ENCODE measurements at places on chromosomes 2 and 18.
A peak's percentile ranks its signal among the peaks of the same experiment; 100 is the strongest.

DNA sequence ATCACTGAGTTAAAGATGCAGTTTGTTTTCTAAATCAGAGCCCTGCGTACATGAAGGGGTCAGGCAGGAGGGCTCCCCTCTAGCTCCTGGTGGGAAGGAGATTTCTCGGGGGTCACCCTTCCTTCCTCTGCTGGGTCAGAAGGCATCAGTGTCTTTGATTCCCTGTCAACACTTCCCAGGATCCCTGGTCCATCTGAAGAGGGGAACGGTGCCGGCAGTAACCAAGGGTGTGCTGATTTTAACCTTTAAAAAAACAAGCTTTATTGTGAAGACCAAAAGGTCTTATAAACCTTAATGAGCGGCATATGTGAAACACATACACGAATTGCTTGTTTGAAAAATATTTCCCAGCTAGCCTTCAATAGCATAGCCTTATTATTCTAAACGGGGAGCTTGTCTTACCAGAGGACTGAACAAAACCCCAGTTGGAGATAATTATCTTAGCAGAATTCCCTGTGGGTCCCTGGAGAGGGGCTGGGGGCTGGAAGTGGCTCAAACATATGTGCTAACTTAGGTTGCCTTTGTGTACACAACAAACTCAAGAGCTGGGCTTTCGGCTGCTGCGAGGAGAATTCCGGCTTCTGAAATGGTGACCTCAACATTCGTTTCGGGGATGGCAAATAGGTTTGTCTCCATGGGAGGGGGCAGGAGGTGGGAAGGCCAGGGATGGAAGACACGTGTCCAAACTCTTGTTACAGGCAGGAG lies 114.9 kb upstream of the MYCN start:
- H3K27me3 ChIP-seq, result no peaks in the 10 kb centered on the region
- no peak overlapping the region for H3K4me3 ChIP-seq
- no peaks in the 10 kb centered on the region for H3K4me1 ChIP-seq
- H3K36me3 ChIP-seq, result no peaks in the 10 kb centered on the region

DNA sequence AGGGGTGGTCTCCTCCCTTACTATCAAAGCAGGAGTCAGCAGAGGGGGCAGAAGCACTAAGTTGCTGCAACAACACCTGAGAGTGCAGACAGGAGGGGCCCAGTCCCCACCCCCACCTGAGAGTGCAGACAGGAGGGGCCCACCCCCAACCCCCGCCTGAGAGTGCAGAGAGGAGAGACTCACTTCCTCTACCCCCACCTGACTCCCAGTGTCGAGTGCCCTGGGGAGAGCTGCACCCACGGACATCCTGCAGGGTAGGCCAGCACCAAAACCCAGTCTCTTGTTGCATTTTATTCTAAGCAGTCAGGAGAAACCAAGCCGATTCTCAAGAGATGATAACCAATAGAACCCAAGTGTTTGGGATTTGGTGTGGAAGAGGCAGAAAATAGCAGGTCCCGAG lies 78.4 kb downstream of the NAPG start:
- no peak overlapping the region for H3K27ac ChIP-seq
- H3K4me1 ChIP-seq, result no peaks in the 10 kb centered on the region
- H3K27me3 ChIP-seq, result no peaks in the 10 kb centered on the region
- no peak for DNase-seq
- no peaks in the 10 kb centered on the region for H3K36me3 ChIP-seq

- H3K4me3 ChIP-seq, result no peak overlapping the region
- no peaks in the 10 kb centered on the region for H3K36me3 ChIP-seq
- DNase-seq, result no peak
- H3K4me1 ChIP-seq, result peaks cover 7% of the 10 kb centered on the region
- H3K27me3 ChIP-seq, result no peaks in the 10 kb centered on the region
- no peak overlapping the region for H3K27ac ChIP-seq
Measured at GRCh38 chr2:16609786-16610185, 55.8 kb downstream of the CYRIA start.

GRCh38 chr18:251572-251971 lies 16.3 kb downstream of the THOC1 start:
- H3K36me3 ChIP-seq, result peaks cover 56% of the 10 kb centered on the region
- H3K4me1 ChIP-seq, result no peaks in the 10 kb centered on the region
- DNase-seq, result no peak
- no peak overlapping the region for H3K27ac ChIP-seq

- no peaks in the 10 kb centered on the region for H3K27me3 ChIP-seq
- H3K4me1 ChIP-seq, result peaks cover 39% of the 10 kb centered on the region
- no peak overlapping the region for H3K27ac ChIP-seq
- no peak overlapping the region for H3K4me3 ChIP-seq
- no peak for DNase-seq
Measured at GRCh38 chr2:197145471-197146056, 165.0 kb downstream of the ANKRD44 start.

DNA sequence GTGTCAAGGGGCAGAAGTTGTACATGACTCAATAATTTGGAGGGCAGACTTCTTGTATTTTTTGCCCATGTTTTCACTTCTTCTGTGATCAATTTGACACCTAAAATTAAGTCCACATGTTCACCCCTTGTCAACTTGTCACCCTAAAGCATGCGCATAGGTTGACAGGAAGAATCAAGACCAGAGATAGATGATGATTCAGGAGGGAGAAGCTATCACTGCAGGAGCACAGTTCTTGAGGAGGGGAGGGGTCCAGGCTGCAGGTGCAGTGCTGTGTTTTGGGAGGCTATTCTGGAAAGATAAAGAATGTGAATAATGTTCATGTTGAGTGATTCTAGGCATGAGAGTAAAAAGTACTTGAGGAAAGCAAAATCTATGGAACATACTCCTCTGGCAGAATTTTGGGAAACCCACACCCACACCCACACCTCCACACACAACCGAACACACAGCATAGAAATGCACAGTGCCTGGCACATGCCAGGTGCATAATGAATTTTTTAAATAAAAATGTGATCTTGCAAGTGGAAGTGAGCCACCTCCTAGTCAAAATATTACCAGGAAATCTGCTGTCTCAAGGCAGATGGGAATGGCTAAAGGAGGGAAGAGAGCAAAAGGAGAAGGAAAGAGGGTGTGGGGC lies 249.2 kb upstream of the MEX3C start:
- no peaks in the 10 kb centered on the region for H3K4me1 ChIP-seq
- H3K27ac ChIP-seq, result no peak overlapping the region
- H3K27me3 ChIP-seq, result no peaks in the 10 kb centered on the region
- no peaks in the 10 kb centered on the region for H3K36me3 ChIP-seq
- DNase-seq, result no peak
- H3K4me3 ChIP-seq, result no peak overlapping the region

- no peaks in the 10 kb centered on the region for H3K27me3 ChIP-seq
- H3K27ac ChIP-seq, result no peak overlapping the region
- H3K4me3 ChIP-seq, result no peak overlapping the region
- H3K36me3 ChIP-seq, result no peaks in the 10 kb centered on the region
Measured at GRCh38 chr2:200861617-200862155, 2.8 kb downstream of the CLK1 start.

DNA sequence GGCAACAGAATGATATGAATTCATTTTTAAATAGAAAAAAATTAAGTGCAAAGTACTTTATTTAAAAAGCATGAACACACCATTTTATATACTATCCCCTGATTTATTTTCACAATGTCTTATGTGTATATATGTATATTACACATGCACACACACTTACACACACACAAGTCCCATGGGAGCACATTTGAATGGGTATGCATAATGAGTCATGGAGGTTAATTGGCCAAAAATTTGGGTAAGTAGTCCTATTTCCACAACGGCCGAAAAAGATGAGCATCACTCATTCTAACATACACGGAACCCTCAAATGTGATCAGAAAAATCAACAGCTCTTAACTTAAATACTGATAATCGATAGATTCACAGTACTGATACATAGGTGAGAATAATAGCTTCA lies 97.4 kb upstream of the NABP1 start:
- H3K27me3 ChIP-seq, result no peaks in the 10 kb centered on the region
- no peaks in the 10 kb centered on the region for H3K36me3 ChIP-seq
- DNase-seq, result no peak
- no peak overlapping the region for H3K4me3 ChIP-seq
- H3K27ac ChIP-seq, result no peak overlapping the region

GRCh38 chr2:54724560-54725342 lies 1.3 kb downstream of the EML6 start:
- H3K4me3 ChIP-seq, result peak overlapping the region; percentile 21
- no peaks in the 10 kb centered on the region for H3K27me3 ChIP-seq
- H3K27ac ChIP-seq, result no peak overlapping the region
- peaks cover 6% of the 10 kb centered on the region for H3K4me1 ChIP-seq
- H3K36me3 ChIP-seq, result no peaks in the 10 kb centered on the region

DNA sequence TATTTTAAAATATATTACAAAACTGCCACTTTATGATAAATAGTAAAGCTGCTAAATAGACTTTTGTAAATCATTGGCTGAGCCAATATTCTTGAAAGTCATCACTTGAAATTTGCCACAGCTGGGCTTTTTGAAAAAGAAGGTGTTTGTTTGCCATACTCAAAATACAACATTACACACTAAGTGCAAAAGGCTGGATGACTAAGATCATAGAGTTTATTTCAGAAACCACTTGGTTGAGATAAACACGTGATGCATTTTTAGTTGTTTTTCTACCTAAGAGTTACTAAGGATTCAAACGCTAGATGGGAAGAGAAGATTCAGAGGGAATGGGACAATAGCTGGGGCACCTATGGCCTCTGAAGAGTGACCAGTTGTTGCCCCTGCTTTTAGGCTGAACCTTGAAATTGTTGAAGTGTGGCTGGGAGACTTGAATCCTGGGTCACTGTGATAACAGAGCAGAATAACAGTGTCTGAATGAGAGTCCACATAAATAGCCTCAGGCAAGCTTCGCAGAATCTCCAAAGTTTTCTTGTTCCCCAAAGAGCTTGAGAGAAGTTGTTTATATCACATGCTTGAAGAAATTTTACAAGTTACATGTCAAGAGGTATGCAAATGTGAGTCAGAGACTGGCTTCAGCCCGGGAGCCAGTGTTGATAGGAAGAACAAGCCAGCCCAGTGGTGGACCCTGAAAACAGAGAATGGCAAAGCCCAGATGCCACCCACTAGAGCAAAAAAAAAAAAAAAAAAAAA lies 409.8 kb downstream of the GPD2 start:
- no peak for DNase-seq
- no peaks in the 10 kb centered on the region for H3K36me3 ChIP-seq
- H3K27me3 ChIP-seq, result no peaks in the 10 kb centered on the region
- no peak overlapping the region for H3K27ac ChIP-seq
- H3K4me1 ChIP-seq, result no peaks in the 10 kb centered on the region

GRCh38 chr2:118340103-118340502 lies 251.8 kb downstream of the INSIG2 start:
- no peaks in the 10 kb centered on the region for H3K4me1 ChIP-seq
- H3K27me3 ChIP-seq, result no peaks in the 10 kb centered on the region
- no peaks in the 10 kb centered on the region for H3K36me3 ChIP-seq
- H3K27ac ChIP-seq, result no peak overlapping the region

- H3K4me1 ChIP-seq, result no peaks in the 10 kb centered on the region
- no peaks in the 10 kb centered on the region for H3K27me3 ChIP-seq
- H3K36me3 ChIP-seq, result no peaks in the 10 kb centered on the region
- H3K4me3 ChIP-seq, result no peak overlapping the region
- no peak for DNase-seq
Measured at GRCh38 chr2:120609826-120610395, 125.8 kb upstream of the GLI2 start.

DNA sequence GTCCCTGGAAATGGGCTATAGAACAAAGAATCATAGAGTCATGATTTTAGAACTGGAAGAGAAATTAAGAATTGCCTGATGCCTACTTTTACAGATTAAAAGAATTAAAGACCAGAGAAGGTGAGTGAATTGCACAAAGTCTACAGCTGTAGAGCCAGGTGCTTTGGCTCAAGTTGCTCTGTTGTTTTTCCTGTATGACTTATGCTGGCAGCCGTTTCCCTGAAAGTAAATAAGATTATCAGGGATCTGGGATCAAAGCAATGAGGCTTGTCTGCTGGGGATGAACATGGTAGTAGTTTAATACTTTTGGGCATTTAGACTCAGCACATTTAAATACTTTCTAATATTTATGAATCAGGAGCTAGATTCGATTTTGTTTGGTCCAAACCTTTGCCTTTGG lies 166.9 kb downstream of the PRPF40A start:
- DNase-seq, result no peak
- no peak overlapping the region for H3K4me3 ChIP-seq
- H3K27me3 ChIP-seq, result no peaks in the 10 kb centered on the region

DNA sequence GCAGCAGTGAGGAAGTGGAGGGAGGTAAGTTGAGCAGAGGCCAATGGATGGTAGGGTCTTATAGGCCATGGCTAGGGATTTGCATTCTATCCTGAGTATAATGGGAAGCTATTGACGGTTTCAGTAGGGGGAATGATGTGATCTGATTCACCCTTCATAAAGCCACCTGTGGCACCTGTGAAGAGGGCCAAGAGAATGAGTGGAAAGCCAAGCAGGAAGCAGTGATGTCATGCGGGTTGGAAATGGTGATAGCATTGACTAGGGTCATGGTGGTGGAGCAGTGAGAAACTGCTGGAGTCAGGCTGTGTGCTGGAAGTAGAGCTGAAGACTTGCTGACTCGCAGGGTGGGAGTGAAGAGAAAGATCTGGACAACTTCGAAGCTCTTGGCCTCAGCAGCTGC lies 111.7 kb downstream of the MARCHF4 start:
- no peak overlapping the region for H3K27ac ChIP-seq
- no peaks in the 10 kb centered on the region for H3K36me3 ChIP-seq
- DNase-seq, result no peak
- H3K4me1 ChIP-seq, result no peaks in the 10 kb centered on the region
- H3K27me3 ChIP-seq, result no peaks in the 10 kb centered on the region
- no peak overlapping the region for H3K4me3 ChIP-seq

DNA sequence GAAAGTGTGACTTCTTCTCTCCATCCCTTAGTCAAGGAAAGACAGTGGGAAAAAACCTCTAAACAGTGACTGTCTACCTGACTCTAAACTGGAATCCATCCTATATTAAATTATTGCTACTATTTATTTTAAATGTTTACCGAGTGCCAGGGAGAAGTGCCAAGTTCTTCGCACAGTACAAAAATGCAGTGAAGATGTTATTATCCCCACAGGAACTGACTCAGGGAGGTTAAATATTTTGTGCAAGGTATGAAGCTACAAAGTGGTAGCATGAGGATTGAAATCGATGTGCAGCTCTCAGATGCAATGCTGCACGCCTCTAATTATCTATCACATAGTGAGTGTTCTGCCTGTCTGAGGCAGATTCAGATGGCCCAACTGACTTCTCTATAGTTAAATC lies 91.1 kb downstream of the MEP1B start:
- no peaks in the 10 kb centered on the region for H3K36me3 ChIP-seq
- no peak for DNase-seq
- no peak overlapping the region for H3K27ac ChIP-seq
- H3K27me3 ChIP-seq, result no peaks in the 10 kb centered on the region
- H3K4me1 ChIP-seq, result no peaks in the 10 kb centered on the region
